ENCODE measurements at places on chromosomes 6 and 20. TPM values are rescaled to one million over a fixed set of nuclear protein-coding genes. Genes with fewer than 3 reads are reported as not detected.
A peak's percentile ranks its signal among the peaks of the same experiment; 100 is the strongest.

DNA sequence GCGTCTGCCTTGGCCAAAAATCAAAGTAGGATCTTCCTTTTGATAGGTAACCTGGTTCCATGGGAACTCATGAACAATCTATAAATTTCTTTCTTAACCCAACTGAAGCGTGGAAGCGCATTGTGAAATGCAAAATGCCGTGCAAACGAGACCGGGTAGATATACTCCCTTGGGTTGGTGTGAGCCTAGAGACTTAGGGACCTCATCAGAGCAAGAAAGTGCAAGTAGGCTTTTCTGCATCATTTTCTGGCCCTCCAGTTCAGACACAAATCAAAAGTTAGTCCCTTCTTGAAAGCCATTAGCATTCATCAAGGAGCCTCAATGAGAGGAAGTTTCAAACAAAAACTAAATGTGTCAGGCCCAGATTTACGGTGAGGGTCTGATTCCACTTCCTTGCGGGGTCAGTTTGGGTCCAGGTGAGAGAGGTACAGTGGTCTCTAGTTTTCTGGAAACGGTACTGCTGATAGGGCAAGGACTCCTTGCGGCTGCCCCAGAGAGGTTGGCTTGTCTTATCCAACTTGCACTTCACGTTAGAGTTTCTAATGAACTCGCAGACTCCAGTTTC is 5.3 kb upstream of the ZNF184 start:
- H3K4me1 ChIP-seq, result no peaks in the 10 kb centered on the region
- DNase-seq, result no peak
- no peaks in the 10 kb centered on the region for H3K27me3 ChIP-seq
- H3K4me3 ChIP-seq, result no peak overlapping the region

- no peak overlapping the region for H3K27ac ChIP-seq
- H3K4me1 ChIP-seq, result peaks cover 40% of the 10 kb centered on the region
- H3K4me3 ChIP-seq, result no peak overlapping the region
These were observed 4.4 kb downstream of the STX16 start for GRCh38 chr20:58655328-58656107.

GRCh38 chr6:38861926-38862401 is 146.9 kb downstream of the DNAH8 start:
- no peak overlapping the region for H3K27ac ChIP-seq
- no peaks in the 10 kb centered on the region for H3K4me1 ChIP-seq
- DNase-seq, result no peak

The CENPQ gene
- 16.4 TPM for total RNA-seq

GRCh38 chr20:378961-379336 is 1.6 kb upstream of the TRIB3 start:
- H3K4me3 ChIP-seq, result no peak overlapping the region
- peak overlapping the region; percentile 20 for H3K27ac ChIP-seq
- DNase-seq, result no peak

- no peaks in the 10 kb centered on the region for H3K4me1 ChIP-seq
- no peak overlapping the region for H3K27ac ChIP-seq
- H3K4me3 ChIP-seq, result no peak overlapping the region
- H3K27me3 ChIP-seq, result peaks cover 69% of the 10 kb centered on the region
These were observed 44.7 kb upstream of the MICB start for GRCh38 chr6:31453259-31453658.

The CTAGE9 gene
- not detected for total RNA-seq

The OGFR gene
- total RNA-seq, result 80.1 TPM

DNA sequence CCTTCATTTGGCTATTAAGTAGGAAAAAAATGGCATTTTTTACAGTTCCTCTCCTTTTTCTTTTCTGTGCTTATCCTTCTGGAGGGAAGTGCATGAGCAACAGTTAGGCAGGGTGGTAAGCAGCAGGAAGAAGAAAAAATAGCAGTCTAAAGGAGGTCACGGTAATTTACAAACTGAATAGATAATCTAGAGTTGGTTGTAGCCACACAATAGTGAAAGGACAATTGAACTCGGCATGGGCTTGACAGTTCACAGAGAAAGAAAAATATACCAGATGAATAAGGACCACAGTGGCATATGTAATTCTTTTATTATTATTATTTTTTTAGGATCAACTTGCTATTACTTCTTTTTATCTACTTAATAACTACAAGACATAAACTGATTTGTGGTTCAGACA is 358.6 kb downstream of the BTBD9 start:
- H3K27ac ChIP-seq, result no peak overlapping the region
- no peaks in the 10 kb centered on the region for H3K36me3 ChIP-seq
- peaks cover 12% of the 10 kb centered on the region for H3K4me1 ChIP-seq

DNA sequence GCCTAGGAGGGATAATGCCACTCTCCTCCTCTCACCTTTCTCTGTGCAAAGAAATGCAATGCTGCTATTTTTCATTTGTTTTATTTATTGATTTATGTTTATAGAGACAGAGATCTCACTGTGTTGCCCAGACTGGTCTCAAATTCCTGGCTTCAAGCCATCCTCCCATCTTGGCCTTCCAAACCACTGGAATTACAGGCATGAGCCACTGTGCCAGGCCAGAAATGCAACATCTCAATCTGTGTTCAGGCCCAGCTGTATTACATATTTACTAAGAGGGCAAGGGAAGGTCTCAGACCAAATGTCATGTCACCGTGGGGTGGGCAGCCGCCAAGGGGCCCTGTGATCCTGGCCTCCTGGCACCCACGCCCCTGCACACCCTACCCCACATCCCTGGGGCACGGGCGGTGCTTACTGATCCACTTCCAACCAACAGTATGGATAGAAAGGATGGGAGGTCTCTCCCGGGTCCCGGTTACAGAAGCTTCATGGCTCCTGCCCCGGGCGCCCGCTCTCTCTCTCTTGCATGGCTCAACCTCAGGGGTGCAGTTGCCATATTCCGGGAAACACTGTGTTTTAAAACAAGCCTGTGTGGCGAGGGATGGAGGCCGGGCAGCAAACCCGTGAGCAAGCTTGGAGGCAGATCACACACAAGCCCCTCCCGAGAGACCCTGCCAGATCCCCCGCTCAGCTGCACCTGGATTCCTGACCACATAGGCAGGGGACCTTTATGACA is 111.8 kb downstream of the AGPAT4 start:
- H3K27me3 ChIP-seq, result no peaks in the 10 kb centered on the region
- H3K4me3 ChIP-seq, result no peak overlapping the region
- peak; percentile 29 for DNase-seq
- H3K36me3 ChIP-seq, result peaks cover 11% of the 10 kb centered on the region

DNA sequence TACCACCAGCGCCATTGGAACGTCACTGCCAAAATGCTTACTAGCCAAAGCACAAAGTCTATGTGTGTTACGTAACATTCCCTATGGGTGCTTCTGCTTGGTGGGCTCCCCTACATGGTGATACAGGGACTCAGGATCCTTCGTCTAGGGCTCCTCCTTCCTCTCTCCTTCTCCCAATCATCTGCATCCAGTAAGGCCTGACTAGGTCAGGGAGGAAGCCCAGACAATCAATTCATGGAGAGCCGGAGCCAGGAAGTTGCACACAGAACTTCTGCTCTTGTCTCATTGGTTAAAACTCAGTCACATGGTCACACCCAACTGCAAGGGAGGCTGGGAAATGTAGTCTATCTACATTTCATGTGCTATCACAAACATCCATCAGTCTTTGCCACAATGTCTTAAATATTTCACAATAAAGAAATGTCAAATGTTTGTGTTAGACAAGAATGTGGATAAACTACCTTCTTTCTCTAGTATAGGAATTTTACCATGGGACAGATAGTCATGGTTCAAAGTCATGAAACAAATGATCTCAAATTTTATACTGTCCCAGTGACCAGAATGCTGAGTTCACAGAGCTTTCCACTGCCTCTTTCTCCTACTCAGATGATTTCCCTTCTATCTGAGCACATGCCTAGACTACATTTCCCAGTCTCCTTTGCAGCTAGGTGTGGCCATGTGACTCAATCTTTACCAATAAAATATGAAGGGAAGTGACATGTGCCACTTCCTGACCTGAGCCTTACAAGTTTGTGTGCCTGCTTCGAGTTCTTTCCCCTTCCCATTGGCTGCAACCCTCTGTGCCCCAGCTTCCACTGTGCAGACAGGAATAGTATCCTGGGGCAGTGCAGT is 9.3 kb upstream of the KCNK15 start:
- peak overlapping the region; percentile 97 for H3K27ac ChIP-seq
- H3K4me3 ChIP-seq, result peak overlapping the region; percentile 63
- peaks cover 5% of the 10 kb centered on the region for H3K27me3 ChIP-seq
- peaks cover 54% of the 10 kb centered on the region for H3K4me1 ChIP-seq
- DNase-seq, result peak; percentile 90

GRCh38 chr6:7300926-7301325 is 12.1 kb downstream of the SSR1 start:
- DNase-seq, result no peak
- peaks cover 10% of the 10 kb centered on the region for H3K4me1 ChIP-seq
- H3K4me3 ChIP-seq, result no peak overlapping the region
- H3K27me3 ChIP-seq, result no peaks in the 10 kb centered on the region
- H3K27ac ChIP-seq, result no peak overlapping the region

The MOG gene
- not detected for total RNA-seq

The KIAA0408 gene
- 0.91 TPM for total RNA-seq

DNA sequence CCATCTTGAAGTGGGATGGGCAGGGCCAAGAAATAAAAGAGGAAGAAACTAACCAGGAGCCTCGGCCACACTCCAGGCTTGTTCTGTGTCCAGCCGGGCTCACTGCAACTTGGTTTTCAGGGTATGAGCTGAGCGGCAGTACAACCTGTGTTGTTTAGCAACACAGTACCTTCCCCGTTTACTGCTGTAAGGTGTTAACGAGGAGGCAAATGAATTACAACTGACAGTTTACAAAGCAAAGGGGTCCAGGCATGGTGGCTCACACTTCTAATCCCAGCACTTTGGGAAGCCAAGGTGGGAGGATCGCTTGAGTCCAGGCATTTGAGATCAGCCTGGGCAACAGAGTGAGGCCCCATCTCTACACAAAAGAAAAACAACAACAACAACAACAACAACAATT is 481.3 kb upstream of the SULF2 start:
- no peak overlapping the region for H3K27ac ChIP-seq
- no peaks in the 10 kb centered on the region for H3K36me3 ChIP-seq
- H3K4me3 ChIP-seq, result no peak overlapping the region
- H3K27me3 ChIP-seq, result peaks cover 41% of the 10 kb centered on the region
- DNase-seq, result no peak
